ENCODE measurements at places on chromosomes 16 and 17.
A peak's percentile ranks its signal among the peaks of the same experiment; 100 is the strongest.

DNA sequence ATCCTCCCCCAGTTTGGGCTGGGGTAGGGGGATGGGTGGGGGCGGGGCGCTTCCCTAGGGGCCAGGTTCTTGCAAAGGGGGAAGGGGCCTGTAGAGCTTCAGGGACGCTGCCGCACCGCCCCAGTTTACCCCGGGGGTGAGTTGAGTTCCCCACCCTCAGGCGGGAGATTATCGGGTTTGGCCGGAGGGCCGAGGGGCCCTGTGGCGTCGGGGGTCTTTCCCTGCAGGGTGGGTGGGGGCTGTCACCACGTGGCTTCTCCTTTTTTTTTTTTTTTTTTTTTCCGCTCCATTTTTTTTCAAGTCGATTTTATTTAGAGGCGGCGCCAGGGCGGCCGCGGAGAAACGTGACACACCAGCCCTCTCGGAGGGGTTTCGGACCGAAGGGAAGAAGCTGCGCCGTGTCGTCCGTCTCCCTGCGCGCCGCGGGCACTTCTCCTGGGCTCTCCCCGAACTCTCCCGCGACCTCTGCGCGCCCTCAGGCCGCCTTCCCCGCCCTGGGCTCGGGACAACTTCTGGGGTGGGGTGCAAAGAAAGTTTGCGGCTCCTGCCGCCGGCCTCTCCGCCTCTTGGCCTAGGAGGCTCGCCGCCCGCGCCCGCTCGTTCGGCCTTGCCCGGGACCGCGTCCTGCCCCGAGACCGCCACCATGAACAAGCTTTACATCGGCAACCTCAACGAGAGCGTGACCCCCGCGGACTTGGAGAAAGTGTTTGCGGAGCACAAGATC, at the start of gene IGF2BP1:
Gene IGF2BP1, plus strand, starts transcription at position 283 of the 724 bp plus-strand sequence. Its CDS starts 361 bp downstream, at position 644.
- no peak for DNase-seq

GRCh38 chr16:88967830-88968588, 9.0 kb downstream of the CBFA2T3 start:
- DNase-seq, result no peak

- peak; percentile 3 for DNase-seq
Observed at GRCh38 chr17:66633317-66633965, 201.5 kb upstream of the CACNG5 start.

- no peak for DNase-seq
Observed at GRCh38 chr16:23039118-23039517, 110.1 kb downstream of the USP31 start.

GRCh38 chr16:11852092-11852809, 909 bp upstream of the RSL1D1 start:
- DNase-seq, result no peak

- no peak for DNase-seq
Observed at GRCh38 chr16:62596584-62596983, 560.3 kb upstream of the CDH8 start.

GRCh38 chr17:17766744-17767120, 70.1 kb downstream of the SREBF1 start:
- no peak for DNase-seq

DNA sequence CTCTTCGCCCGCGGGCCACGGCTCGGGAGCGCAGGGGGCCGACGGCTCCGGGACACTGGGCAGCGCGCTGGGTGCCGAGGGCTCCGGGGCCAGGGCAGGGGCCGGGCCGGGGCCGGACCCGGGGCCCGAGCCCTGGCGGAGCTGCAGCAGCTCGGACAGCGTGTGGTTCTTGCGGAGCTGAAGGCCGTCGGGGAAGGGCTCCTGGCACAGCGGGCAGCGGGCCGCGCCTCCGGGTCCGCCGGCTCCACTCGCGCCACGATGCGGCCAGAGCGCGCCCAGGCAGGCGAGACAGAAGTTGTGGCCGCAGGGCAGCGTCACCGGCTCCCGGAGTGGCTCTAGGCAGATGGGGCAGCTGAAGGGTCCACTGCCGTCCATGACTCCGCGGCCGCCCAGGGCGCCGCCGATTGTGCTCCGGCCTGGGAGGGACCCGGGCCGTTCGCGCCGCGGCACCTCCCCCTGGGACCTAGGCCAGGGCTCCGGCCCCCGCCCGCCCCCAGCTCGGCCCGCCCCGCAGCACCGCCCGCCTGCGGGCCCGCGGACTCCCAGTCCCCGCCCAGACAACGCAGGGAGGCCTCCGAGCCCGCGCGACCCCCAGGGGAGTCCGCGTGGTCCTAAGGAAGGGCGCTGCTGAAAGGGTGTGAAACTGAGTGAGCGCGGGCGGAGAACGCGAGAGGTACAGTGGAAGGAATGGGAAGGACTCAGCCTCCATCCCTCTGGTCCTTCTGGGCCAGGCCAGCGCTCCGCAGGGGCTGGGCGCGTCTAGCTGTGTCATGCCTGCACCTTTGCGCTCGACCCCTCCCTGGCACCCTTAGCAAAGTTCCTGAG, at the start of gene TRIM47:
Gene TRIM47, minus strand, starts transcription at position 408 of the 825 bp plus-strand sequence. Its CDS starts 33 bp downstream, at position 375.
- no peak for DNase-seq
